ENCODE measurements at places on chromosomes 3 and 15. TPM values are rescaled to one million over a fixed set of nuclear protein-coding genes. Genes with fewer than 3 reads are reported as not detected.
A peak's percentile ranks its signal among the peaks of the same experiment; 100 is the strongest.

- DNase-seq, result peak; percentile 46
These were observed 160.3 kb downstream of the ANXA2 start for GRCh38 chr15:60237446-60237845.

TMOD3 gene
- total RNA-seq, result 21.2 TPM

NBEAL2 gene
- total RNA-seq, result 4.0 TPM

CD200 gene
- total RNA-seq, result not detected

DNA sequence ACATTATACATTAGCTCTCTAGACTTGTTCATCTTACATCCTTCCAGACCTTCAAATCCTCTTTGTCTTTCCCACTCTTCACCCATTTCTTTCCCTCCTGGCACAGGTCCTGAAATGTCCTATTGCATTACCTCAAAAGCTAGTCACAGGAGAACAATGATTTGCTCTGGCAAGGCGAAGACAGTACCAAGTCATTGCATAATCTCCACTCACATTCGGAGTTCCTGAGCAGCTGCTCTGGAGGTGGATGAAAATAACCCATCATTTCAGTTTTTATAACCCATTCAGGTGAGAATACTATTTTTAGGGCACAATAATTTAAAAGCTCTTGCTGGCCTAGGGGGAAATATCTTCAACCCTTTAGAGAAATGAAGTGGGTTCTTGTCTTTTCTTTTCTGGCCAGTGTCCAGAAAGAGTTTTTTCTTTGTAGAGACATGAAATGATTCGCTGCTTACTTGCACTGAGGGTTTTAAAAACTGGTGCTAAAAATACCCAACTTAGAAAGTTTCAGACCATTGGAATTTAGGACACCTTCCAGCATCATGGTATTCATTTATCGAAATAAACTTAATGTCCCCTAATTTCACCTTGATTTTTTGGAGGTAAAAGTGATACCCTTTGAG lies 23.4 kb upstream of the DYNC1LI1 start:
- peak; percentile 6 for DNase-seq

DNA sequence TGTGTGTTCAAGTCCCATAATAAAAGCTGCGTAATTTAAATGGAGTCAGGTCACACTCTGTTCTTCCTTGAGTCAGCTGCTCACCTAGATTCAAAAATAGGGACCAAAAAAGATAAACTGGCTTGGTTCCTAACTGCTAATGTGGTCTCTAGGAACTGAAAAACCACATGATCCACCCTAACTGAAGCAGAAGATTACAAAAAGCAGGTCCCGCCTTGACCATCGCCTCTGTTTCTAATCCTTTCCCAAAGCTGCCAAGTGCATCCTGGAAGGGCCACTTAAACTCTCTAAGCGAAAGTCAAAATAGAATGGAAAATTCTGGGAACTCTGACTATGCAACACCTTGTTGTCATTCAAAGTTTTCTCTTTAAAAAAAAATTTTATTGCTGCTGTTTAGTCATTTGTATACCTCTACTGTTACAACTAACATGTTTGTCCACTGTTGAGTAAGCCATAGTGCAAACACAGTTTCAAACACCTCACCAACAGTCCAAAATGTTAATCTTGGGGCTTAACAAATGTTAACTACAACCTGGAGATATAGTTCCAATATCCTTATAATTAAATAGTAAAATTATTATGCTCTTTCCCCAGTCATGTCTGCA lies 88.9 kb upstream of the THBS1 start:
- no peak for DNase-seq

DNA sequence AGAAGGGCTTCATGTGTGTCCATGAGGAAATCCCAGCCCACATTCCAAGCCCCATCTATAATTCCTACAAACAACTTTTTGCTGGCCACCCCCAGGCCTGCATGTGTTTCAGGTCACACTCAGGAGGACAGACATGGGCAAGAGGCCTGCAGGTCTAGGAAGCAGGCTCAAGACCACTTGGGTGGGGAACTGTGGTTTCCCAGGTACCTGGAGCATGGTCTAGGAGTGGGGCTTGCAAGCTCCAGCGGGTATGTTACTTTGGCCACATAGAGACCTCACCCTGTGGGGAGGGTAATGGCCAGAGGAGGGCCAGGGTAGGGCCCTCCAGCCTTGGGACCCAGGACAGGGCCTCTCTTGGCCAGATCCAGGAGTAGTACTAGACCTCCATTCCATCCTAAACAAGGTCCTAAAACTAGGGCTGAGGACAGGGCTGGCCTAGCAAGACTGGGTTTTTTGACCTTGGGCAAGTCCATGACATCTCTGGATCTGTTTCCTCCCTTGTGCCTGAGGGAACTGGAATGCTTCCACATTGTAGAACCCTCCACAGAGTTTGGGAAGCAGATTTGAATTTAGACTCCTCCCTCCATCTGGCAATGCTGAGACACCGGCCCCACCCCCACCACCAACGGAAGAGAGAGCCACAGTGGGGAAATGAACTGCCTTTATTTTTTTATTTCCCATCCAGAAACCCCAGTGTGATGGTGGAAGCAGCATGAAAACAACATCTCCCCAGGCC lies 22.3 kb downstream of the EAF1 start:
- no peak for DNase-seq

DNA sequence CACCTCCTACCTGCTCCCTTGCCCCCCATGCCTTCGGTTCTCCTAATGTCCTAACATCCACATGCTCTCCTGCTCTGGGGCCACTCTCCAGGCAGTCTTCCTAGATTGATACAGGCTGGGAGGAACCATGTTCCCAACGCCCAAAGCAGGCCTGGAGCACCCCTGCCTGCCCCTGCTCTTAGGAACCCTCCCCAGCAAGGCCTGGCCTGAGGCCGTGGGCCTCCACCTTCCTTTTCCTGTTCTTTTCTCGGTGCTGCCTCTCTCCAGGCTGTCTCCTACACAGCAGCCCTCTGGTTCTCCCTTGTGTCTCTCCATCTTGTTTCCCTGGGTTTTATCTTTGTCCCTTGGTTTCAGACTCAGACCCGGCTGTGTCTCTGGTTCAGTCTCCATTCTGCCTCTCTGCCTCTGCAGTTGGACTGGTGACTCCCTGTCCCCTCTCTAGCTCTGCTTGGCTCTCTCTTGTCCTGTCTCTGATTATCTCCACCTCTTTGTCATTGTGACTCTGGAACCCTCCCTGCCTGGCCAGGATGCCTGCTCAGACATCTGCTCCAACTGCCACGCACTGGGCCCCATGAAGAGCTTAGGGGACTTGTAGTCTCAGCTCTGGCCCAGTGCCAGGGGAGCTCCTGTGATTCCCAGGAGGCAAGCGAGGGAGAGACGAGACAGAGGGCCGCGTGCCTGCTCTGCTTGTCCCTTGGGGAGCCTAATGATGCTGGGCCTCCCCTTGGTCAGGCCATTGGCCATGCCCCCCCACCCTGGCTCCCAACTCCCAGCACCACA lies 26.0 kb upstream of the RPL29 start:
- DNase-seq, result no peak

DNA sequence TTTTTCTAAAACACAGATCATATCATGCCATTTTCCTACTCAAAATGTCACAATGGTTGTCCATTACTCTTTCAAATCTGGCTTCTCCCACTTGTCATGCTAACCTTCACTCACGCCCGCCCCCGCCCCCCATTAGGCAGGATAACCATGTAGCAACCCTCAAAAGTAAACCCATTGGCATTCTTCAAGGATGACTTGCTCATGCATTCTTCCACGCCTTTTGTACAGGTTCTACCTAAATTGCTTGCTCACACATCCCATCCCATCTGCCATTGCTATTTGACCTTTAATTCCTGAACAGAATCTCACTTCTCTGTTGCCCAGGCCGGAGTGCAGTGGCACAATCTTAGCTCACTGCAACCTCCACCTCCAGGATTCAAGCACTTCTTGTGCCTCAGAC lies 389.3 kb downstream of the MCTP2 start:
- no peak for DNase-seq

GRCh38 chr3:156404217-156404616 lies 150.7 kb downstream of the SSR3 start:
- DNase-seq, result no peak

GRCh38 chr15:64597477-64597822 lies 137.1 kb downstream of the ZNF609 start:
- no peak for DNase-seq

CLRN1 gene
- not detected for total RNA-seq

HIGD2B gene
- not detected for total RNA-seq

RPP25 gene
- not detected for total RNA-seq
